Stimulated activated CD4-positive, alpha-beta T cell treated with anti-CD3 and anti-CD28 coated beads, TNF-alpha, amount 100 ng/mL, for 48 hours (primary cell): ENCODE measurements at places on chromosomes 16 and 17.

- no peak for DNase-seq
These were observed 20.7 kb downstream of the ADAP2 start for GRCh38 chr17:30942308-30943079.

- DNase-seq = no peak
These were observed 7.3 kb downstream of the MYOCD start for GRCh38 chr17:12672947-12673346.

GRCh38 chr16:71778780-71779179, 29.9 kb downstream of the AP1G1 start:
- no peak for DNase-seq

- no peak for DNase-seq
These were observed 1.0 kb downstream of the MAP2K4 start for GRCh38 chr17:12021623-12022140.

DNA sequence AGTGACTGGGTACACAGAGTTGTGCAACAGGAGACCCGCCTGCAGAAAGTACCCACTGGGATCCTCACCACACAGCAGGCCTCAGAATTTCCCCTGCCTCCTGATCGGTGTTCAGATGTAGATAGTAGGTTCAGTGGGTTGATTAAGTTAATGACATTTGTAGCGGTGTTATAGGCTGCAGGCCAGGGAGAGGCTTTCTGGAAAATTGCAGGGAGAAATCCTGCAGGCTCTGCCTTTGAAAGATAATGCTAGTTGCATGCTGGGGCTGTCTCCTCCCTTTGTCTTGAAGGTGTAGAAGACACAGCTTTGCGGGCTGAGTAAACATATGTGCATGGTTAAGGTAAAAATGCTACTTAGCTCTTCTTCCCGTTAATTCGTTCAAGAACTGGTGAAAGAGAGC, 406.3 kb upstream of the RBFOX1 start:
- DNase-seq = no peak

GRCh38 chr16:50103764-50104163, 38.0 kb downstream of the HEATR3 start:
- no peak for DNase-seq

DNA sequence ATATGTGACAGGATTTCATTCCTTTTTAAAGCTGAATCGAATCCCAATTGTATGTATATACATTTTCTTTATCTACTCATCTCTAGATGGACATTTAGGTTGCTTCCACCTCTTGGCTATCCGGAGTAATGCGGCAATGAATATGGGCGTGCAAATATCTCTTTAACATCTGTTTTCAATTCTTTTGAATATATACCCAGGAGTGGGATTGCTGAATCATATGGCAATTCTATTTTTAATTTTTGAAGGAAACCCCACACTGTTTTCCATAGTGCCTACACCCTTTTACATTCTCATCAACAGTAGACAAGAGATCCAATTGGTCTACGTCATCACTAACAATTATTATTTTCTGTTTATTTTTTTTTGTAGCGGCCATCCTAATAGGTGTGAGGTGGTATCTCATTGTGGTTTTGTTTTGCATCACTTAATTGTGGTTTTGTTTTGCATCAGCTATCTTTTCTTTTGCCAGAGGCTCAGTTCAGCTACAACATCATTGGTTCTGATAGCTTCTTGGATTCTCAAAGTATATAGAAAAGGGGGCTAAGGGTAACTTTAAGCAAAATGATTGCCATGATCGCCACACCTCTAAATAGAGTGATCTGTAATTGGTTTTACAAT, 25.6 kb upstream of the MAP2K6 start:
- DNase-seq = no peak

DNA sequence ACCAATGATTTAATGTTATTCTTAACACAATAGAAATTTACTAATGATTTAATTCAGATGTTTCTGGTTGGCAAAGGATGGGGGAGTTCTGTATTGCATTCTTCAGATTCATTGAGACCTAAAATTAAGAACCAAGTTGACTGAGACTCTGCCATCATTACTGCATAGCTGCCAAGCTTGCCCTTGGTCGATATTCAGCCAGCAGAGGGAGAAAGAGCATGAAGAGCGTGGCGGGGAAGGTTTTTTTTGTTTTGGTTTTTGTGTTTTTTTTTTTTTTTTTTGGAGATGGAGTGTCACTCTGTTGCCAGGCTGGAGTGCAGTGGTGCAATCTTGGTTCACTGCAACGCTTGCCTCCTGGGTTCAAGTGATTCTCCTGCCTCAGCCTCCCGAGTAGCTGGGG, 659.4 kb upstream of the EEF2KMT start:
- no peak for DNase-seq

DNA sequence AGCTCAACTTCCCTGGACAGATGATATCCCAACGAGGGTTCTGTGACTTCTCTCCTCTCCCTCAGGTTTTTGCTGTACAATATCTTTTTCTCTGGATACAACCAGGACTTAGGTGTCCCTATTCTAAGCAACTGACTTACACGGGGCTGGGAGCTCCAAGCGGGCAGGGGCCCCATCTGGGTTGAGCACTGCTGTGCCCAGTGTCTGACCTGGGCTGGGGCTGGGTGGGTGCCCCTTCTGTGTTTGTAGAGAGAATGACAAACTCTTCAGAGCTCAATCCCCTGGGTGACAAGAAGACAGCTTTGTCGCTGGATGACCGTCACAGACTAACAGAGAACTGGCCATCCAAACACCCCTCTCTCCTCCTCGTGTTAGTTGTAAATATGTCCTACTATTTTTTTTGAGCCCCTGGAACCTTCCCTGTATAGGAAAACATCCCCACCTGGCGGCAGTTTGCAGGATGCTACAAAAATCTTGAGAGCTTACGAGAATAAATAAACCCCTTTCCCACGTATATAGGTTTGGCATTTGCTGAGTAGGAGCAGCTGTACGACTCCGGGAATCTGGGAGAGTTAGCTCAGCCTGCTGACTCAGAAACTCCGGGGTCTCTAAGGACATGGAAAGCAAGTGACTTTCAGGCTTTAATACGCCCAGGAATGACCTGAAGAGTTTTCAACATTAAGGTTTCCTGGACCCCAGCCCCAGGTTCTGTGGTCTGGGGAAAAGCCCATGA, 23.7 kb upstream of the RCVRN start:
- no peak for DNase-seq

DNA sequence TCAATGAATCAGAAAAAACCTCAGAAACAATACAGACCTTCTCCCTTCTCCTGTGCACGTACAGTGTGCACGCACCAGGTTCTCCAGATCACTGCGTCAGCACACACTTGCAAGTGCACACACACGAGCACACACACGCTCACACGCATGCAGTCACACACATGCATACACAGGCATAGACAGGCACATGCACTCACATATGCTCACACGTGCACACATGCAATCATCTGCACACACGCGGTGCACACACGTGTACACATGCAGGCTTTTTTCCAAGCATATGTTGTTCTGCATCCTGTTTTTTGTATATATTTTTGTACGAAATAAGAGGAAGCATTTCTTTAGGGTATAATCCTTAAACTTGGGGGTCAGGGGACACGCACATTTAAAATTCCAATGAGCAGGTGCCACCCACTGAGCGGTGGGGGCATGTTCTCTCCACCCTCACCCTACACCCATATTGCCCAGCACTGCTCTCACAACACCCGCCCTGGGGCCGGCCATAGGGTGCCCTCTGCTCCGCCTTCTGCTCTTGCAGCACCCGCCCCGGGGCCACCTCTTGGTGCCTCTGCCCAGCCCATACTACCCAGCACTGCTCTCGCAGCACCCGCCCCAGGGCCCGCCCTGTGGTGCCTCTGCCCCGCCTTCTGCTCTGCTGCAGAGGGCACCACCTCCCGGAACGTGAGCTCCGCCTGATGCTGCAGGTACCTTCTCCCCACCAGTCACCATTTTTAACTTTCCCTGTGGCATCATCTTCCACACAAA, 20.9 kb downstream of the KLHDC4 start:
- DNase-seq = no peak

DNA sequence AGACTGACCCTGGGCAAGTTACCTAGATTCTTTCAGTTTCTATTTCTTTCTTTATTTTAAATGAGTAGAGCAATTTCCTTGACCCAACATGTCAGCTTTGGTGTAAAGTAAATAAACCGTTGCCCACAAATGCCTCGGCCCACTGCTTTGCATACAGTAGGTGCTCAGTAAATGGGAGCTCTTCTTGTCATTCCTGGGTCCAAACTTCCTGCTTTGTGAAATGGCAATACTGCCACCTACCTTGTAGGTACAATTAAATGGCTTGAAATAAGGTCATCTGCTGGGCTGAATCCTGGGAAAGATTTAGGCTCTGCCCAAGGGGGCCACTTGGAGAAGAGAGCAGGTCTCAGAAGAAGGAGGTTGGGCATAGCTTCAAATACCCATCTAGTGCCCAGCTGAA, 253.0 kb downstream of the HS3ST3B1 start:
- no peak for DNase-seq

DNA sequence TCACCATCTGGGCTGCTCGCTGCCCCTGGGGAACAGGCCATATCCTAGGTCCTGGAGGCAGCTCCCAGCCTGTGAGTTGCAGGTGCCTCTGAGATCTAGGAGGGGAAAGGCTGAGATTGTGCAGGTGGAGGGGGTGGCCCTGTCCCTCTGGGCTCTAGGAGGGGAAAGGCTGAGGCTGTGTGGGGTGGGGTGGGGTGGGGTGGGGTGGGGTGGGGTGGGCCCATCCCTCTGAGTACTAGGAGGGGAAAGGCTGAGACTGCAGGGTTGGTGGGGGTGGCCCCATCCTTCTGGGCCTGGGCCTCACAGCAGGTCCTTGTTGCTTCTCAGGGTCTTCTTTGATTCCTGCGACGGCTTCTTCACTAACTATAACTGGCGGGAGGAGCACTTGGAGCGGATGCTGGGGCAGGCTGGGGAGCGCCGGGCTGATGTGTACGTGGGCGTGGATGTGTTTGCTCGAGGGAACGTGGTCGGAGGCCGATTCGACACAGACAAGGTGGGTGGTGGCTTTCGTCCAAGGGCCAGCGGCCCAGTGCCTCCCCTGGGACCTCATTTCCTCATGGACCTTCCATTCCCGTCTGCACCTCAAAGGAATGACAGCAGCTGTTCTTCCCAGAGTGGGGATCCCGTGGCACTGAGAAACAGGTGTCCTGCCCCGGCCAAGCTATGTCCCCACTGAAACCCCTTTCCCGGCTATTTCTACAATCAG, 7.1 kb downstream of the ENGASE start:
- DNase-seq = no peak

DNA sequence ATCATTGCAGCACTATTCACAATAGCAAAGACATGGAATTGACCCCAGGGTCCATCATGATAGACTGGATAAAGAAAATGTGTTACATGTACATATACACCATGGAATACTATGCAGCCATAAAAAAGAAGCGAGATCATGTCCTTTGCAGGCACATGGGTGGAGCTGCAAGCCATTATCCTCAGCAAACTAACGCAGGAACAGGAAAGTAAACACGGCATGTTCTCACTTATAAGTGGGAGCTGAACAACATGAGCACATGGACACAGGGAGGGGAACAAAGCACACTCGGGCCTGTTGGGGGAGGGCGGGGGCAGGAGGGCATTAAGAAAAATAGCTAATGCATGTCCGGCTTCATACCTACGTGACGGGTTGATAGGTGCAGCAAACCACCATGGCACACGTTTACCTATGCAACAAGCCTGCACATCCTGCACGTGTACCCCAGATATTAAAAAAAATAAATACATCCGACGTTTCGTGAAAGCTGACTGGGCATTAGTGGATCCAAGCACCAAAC, 28.9 kb downstream of the ZNF778 start:
- no peak for DNase-seq

DNA sequence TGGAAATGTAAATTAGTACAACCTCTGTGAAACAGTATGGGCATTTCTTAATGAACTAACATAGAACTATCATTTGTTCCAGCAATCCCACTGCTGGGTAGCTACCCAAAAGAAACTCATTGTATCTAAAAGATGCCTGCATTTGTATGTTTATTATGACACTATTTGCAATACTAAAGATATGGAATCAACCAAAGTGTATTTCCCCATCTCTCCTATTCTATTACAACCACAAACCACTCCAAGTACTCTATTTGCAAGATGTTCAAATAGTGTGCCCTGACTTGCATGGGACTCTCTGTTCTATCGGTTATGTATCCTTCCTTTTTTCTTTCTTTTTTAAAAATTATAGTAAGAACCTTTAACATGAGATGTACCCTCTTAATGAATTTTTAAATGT, 845.2 kb downstream of the CDH11 start:
- DNase-seq = no peak

DNA sequence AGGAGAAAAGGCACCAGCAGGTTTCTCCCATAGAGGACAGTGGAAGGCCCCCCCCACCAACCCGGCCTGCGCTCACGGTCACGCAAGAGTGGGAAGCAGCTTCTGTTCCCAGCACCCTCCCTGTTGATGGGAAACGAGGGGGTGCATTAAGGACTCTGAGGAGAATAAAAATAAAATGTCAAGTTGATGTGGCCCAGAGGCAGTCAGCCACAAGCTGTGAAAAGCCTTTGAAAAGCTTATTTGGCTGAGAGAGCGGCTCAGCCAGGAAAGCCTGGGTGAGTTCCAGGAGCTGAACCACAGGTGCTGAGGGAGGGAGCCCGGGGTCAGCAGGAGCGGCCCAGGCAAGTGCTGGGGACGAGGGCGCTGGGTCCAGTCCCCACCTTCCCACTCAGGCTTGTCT, 26.9 kb upstream of the SPATA32 start:
- DNase-seq = no peak

DNA sequence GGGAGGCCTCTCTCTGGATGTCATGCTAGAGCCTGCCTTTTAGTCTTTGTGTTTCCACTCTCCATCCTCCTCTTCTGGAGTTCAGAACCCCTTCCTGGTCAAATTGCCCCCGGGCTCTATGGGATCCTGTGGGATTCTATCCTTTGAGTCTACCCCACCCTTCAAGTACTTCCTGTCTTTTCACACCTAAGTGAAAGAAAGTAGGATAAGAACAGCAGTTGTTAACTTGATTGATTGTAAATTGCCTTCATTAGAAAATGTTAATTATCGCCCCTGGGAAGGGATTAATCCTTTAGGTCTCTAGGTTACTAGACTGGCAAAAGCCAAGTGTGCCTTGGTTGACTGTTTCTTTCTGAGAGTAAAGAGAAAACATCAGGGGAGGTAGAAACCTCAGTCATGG, 30.1 kb downstream of the PRKCB start:
- DNase-seq = no peak

DNA sequence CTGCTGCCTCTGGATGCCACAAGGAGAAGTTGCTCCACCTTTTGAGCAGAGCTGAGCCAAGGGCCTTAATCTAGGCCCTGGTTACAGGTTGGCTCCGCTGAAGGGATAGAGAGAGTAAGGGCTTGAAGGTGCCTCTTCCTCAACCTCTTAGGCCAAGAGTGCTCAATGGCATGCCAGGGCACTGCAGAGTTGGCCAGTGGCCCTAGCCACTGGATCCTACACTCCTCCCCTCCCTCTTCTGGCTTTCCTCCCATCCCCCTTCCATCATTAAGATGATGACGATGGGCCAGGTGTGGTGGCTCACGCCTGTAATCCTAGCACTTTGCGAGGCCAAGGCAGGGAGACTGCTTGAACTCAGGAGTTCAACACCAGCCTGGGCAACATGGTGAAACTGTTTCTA, 50.5 kb downstream of the MYO18A start:
- DNase-seq = no peak
